Daoy (cell line): ENCODE measurements at places on chromosomes 13 and 19. TPM values are rescaled to one million over a fixed set of nuclear protein-coding genes. Genes with fewer than 3 reads are reported as not detected.
A peak's percentile ranks its signal among the peaks of the same experiment; 100 is the strongest.

DNA sequence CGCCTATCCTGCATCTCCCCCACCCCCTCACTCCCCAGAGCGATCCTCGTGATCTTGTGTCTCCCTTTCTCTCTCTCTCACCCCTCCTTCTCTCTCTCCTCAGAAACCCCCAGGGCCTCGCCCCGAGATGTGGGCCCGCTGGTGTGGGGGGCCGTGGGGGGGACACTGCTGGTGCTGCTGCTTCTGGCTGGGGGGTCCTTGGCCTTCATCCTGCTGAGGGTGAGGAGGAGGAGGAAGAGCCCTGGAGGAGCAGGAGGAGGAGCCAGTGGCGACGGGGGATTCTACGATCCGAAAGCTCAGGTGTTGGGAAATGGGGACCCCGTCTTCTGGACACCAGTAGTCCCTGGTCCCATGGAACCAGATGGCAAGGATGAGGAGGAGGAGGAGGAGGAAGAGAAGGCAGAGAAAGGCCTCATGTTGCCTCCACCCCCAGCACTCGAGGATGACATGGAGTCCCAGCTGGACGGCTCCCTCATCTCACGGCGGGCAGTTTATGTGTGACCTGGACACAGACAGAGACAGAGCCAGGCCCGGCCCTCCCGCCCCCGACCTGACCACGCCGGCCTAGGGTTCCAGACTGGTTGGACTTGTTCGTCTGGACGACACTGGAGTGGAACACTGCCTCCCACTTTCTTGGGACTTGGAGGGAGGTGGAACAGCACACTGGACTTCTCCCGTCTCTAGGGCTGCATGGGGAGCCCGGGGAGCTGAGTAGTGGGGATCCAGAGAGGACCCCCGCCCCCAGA, 12.8 kb upstream of the TOMM40 start:
- no peak for DNase-seq

GRCh38 chr19:22527554-22527953, 105.4 kb upstream of the ZNF98 start:
- no peak for DNase-seq

DNA sequence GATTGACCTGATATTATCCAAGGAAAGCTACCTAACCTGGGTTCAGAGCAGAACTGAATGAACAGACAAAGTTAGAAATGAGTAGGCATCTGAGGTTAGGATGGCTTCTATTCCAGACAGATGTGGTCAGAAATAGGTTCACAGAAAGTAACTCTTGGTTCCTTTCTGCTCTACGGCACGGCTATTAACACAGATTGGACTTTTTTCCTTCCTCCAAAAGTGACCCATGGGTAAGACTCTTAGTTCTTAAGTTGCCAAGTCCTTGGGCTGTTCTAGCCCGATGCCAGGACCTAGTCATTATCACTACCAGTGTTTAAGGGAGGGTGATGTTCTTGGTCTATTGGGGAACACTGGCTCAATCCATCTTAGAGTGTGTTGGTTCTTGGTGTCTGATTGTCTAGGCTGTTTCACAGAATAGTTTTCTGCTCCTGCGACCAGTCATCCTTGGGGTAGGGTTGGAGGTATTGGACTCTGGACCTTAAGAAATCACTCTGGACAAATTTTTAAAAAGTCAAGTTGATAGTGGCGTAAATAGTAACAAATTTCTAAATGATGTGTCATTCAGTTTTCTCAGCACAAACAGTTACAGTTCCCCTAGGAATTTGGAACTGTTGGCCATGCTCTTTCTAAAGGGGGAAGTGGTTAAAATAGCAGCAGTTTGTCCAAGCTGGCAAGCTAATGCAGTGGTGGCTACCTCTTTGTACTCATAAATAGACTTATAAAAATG, 60.1 kb upstream of the MYCBP2 start:
- peak; percentile 3 for DNase-seq

AMER2 gene
- 0.40 TPM in 1 of 2 replicates, not detected in the other for total RNA-seq

LGALS16 gene
- not detected in 2 replicates for total RNA-seq

DNA sequence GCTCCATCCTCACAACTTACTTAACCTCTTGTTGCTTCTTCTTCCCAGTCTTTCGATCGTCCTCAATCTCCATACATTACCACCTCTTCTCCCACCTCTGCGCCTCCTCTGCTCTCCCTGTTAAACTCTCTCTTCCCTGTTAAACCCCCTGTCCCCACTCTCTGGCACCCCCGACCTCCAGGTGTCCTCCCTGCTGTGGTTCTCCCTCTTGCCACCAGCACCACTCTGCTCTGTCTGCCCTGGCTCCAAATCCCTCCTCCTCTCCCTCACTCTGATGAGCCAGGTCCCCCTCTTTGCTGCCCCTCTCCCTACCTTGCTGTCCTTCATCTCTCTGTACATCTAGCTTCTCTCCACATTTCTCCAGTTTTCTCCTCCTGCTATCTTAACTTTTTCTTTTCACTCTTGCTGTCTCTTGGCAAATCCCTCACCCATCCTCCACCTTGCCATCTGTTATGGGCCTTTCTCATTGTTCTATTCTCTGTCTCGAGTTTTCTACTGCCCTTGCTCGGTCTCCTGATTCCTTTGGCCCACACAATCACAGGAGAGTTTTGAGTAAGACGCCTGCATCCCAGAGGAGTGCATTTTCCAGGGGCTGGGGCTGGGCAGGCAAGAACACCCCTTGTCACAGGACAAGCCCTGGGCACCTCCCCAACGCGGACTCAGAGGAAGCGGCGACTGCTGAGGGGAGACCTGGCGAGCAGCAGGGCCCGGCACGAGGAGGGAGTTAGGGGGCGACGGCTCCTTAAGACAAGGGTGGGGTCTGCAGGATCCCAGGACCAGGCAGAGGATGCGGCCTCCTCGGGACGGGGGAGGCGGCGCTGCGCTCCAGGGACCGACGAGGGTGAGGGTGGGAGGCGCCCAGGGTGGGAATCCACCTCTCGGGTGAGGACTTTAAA, 21.4 kb upstream of the ERVV-1 start:
- no peak for DNase-seq

- DNase-seq = no peak
These were observed 30.5 kb downstream of the VAV1 start for GRCh38 chr19:6803036-6803404.

- no peak for DNase-seq
These were observed 15.2 kb downstream of the COL4A2 start for GRCh38 chr13:110322126-110322827.

GRCh38 chr19:55279340-55279739, 570 bp downstream of the HSPBP1 start:
- no peak for DNase-seq

KIRREL2 gene
- total RNA-seq = 0.34 and 0.60 TPM in 2 replicates

PLPPR2 gene
- 5.2 and 12.1 TPM in 2 replicates for total RNA-seq

GRCh38 chr19:11223200-11223599, 16.2 kb upstream of the ANGPTL8 start:
- DNase-seq = no peak

DNA sequence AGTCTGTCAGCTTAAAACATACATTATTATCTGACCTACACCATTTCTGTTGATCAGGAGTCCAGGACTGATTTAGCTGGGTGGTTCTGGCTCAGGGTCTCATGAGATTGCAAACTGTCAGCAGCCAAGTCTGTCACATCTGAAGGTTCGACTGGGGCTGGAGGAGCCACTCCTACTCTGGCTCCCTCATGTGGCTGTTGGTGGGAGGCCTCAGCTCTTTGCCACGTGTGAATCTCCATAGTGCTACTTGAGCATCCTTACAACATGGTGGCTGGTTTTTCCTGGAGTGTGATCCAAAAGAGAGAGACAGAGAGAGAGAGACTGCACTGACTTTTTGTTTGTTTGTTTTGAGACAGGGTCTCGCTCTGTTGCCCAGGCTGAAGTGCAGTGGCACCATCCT, 63.6 kb upstream of the NFIC start:
- DNase-seq = no peak

GRCh38 chr13:83220241-83220640, 662.0 kb downstream of the SLITRK1 start:
- DNase-seq = no peak

GRCh38 chr13:41434831-41435520, 22.4 kb upstream of the RGCC start:
- DNase-seq = no peak

DNA sequence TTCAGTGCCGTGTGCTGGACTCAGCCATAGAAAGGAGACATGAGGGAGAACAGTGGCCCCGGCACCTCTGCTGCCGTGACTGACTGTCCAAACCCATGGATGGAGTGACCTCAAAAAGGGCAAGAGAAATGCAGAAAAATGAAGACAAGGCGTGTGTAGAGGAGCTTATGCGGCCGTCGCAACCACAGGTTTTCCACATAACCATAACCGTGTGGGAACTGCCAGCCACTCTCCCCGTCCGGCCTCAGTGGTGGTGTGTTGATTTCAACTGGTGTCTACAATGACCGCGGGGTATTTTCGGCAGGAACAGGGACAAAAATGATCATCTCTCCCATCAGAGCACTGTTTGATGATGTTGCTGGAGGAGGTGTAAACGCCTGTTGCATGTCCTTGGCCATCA, 42.9 kb upstream of the F7 start:
- no peak for DNase-seq

DNA sequence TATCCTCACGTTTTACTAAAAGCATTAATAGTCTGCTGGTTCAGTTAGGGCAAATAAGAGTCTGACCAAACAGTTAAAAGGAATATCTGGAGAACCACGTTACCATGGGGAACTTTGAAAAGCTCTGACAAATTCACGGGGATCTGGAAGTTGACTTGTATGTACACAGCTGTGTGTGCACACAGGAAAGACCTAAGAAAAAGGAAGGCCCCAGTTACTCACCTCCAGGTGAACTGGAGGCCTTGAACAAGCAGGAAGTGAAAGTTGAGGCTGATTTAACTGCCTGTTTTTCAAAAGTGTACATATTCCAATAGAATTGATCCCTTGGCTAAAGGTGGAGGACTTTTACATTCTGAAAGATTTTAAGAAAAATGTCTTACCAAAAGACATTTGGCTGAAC, 1891.6 kb upstream of the PCDH20 start:
- DNase-seq = no peak

DNA sequence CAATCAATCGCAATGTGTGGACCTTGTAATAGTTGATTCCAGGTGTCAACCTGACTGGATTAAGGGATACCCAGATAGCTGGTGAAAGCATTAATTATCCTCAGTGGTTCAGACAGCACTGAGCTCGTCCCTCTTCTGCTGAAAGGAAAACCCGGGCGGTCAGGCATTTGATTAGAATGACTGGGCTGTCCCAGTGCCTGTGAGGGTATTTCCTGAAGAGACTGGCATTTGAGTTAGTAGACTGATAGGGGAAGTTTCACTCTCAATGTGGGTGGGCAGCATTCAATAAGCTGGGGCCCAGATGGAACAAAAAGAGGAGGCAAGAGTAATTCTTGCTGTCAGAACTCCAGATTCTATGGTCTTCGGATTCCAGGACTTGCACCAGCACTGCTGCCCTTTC, 31.9 kb downstream of the KPNA3 start:
- no peak for DNase-seq

GRCh38 chr19:40815223-40815622, 16.2 kb downstream of the EGLN2 start:
- DNase-seq = no peak

DNA sequence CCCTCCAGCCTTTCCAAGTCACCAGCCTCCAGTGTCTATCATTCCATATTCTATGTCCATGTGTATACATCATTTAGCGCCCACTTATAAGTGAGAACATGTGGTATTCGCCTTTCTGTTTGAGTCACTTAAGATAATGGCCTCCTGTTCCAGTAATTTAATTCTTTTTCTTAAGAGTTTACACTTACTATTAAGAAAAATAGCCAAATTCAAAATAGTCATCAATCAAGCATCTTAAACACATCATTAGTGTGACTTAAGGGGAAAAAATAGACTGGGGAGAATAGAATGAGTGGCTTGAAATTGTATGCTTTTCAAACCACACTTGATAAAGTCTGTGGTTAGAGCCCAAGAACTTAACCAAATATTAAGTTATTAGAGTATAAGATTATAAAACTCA, 248.0 kb downstream of the MAB21L1 start:
- no peak for DNase-seq

GRCh38 chr13:43315522-43315921, 292.1 kb downstream of the DNAJC15 start:
- DNase-seq = no peak

- no peak for DNase-seq
These were observed 64.8 kb downstream of the MIPEP start for GRCh38 chr13:23824371-23824770.

DNA sequence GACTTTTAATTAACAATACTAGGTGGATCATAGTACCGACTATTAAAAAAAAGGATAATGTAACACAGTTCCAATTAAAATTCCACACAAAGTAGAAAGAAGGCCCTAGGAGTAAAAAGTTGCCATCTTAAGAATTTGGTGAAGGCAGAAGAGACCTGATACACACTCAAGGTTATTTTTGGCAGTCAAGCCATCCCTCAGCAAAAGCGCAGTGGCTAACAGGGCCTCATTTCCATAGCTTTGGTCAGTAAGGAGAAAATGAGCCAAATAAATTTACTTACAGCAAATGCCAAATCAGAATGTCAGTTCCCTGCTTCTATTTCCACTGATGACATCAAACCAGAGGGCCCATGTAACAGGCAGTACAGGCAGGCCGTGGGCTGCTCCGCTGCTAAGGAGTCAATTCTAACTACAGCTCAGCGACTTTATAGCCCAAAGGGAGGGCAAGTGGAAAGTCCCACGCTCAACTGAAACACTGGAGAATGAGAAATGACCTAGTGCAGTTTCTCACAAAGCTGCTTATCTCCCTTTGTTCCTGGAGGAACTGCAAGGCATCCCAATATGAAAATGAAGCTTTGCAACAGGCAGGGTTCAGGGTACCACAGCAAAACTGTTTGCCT, 6.3 kb downstream of the ARGLU1 start:
- DNase-seq = no peak

DNA sequence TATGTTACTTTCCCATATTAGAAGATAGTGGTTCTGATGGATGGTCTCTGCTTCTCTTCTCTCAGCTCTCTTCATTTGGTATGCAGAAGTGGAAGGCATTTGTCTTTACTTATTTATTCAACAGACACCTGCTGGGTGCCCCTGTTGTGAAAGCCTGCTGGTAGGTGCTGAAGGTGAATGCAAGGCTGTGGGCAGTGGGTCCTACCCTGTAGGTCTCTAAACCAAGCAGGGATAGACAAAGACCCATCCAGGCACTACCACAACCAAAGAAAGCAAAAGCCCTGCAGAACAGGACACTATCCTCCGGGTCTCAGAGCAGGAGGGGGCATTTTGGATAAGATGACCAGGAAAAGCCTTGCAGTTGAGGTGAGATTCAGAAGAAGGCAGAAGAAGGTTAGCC, 106.1 kb downstream of the STARD13 start:
- DNase-seq = no peak

GRCh38 chr19:12994701-12995595, at the start of gene NFIX:
TSS of gene NFIX (plus strand) at chr19:12995475. CDS start at chr19:12995838, 363 bp downstream.
- peak; percentile 84 for DNase-seq

NLRP9 gene
- total RNA-seq = not detected in 2 replicates
